ENCODE measurements at places on chromosomes 1 and 21. TPM values are rescaled to one million over a fixed set of nuclear protein-coding genes. Genes with fewer than 3 reads are reported as not detected.

TNFRSF4 gene
- 2.8 TPM for total RNA-seq

S100A3 gene
- total RNA-seq, result 1.0 TPM

AHDC1 gene
- 30.6 TPM for total RNA-seq

FAM131C gene
- total RNA-seq, result not detected

F5 gene
- not detected for total RNA-seq

PALMD gene
- 33.5 TPM for total RNA-seq

GPR25 gene
- not detected for total RNA-seq

DNALI1 gene
- total RNA-seq, result 10.0 TPM

PAX7 gene
- total RNA-seq, result not detected

LCE1C gene
- total RNA-seq, result not detected

LRRC71 gene
- not detected for total RNA-seq

IL24 gene
- not detected for total RNA-seq

SLC30A2 gene
- 0.26 TPM for total RNA-seq

CCNL2 gene
- total RNA-seq, result 196 TPM

Data from SJCRH30 (cell line).